ENCODE measurements at places on chromosomes 4 and X.

DNA sequence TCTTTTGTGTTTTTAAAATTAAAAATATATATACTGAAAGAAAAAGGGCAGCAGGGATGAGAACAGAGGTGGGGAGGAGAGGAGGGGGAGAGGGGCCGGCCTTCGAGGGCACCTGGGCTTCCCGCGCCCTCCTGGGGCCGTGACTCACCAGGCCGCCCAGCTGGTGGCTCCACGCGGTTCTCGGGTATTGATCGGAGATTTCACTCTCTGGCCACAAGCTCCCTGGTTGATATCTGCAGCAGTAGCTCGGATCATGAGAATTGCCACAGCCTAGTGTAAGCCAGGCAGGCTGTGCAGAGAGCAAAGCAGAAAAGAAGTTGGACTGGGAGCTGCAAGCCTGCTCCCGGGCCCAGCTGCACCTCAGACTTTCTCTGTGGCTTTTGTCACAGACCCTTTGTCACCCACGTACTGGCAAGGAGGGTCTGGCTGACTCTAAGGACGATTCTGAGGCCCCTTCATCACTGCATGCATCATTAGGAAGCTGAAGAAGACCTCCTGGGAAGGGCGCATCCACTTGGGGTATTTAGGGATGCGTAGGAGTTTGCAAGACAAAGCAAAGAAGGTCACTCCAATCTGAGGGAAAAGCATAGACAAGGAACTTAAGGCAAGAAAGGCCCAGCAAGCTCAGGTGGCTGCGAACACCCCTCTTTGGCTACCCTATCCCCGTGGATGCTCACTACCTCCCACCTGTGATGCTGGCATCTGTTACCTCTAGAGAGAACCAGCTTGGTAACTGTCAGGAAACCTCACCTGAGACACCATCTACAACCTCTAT is 71.7 kb downstream of the CPZ start:
- DNase-seq, result no peak

GRCh38 chr4:170875868-170876267 is 786.1 kb upstream of the AADAT start:
- DNase-seq, result no peak

GRCh38 chrX:14798805-14799397 is 74.0 kb downstream of the FANCB start:
- DNase-seq, result no peak

DNA sequence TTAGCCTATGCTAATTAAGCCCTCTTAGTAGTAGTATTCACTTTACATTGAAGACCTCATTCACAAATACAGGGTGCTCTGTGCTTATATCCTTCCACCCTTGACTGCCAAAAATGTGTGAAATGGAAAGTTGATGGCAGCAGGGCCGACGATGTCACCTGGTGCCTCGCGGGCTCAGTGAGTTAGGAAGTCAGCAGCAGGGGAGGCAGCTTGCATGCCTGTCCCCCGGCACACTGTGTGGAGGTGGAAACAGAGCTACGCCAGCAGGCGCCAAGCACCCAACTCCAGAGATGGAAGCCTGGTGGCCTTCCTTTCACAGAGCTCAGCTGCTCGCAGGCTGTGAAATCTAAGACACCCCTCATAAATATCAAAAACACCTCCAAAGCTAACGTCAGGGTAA is 8.4 kb downstream of the MSL3 start:
- DNase-seq, result no peak

GRCh38 chrX:44025555-44025954 is 52.4 kb upstream of the NDP start:
- DNase-seq, result peak; percentile 84

DNA sequence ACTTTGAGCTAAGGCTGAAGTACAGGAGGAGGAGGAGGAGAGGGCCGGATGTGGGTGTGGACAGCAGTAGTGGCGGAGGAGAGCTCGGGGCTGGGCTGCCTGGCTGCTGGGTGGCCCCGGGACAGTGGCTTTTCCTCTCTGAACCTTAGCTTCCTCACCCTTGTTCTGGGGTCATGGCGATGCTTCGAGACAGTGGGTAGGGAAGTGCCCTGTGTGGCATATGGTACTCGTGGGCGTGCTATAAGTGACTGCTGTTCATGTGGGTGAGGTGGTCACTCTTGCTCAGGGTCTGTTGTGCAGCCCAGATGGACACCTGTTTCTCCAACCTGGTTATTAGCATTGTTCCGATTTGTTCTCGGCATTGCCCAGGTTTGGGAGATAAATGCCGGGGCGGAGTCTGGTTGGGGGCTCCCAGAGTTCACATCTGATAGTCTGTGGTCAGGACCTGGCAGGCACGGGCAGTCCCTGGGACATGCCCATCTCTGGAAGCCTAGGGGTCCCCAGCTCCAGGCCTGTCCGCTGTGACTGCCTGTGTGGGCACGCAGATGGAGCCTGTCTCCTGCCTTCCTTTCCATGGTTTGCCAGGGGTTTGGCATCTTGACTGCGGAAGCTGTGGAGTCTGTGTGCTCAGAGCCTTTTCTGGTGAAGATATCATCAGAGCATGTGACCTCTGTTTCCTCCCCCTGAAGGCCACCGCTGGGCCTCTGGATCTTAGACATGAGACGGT is 4.9 kb upstream of the CPZ start:
- no peak for DNase-seq

- no peak for DNase-seq
Observed at GRCh38 chr4:90002441-90003062, 107.9 kb downstream of the MMRN1 start.

DNA sequence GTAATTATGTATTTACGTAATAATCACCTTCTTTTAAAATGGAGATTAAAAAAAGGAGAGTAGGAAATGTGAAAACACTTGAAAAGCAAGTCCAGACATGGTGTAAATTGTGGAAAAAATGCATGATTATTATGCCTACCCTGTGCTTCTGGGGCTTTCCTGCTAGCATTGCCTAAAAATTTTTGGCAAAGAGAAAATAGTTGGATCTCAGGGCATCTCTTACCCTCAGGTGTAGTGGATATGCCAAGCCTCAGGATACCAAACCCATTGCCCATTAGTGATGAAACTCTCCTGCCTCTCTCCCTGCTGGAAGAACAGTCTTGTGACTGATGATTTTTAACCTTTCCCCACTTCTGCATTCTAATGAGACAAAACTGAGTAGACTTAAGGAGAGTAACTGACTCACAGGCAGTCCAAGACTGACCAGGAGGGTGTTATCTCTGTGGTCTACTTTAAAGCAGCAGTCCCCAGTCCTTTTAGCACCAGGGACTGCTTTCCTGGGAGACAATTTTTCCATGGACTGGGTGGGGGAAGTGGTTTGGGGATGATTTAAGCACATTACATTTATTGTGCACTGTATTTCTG is 174.6 kb downstream of the ZNF330 start:
- peak; percentile 37 for DNase-seq

DNA sequence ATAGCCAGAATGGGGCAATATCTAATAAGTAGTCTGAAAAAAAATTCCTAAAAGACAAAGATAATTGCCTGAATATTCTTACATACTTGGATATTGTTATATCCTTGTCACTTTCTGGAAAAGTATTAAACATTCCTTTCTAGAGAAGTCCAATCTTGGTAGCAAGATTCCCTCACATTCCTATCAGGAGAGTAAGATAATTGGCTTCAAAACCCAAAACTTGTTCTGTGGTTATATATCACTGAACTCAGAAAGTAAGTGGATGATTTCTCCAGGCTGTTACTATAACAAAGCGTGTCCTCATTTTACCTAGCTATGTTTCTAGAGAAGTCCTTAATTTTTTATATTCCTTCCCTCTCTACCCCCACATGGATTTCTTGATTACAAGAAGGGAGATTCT is 46.0 kb upstream of the TEX13A start:
- DNase-seq, result no peak

GRCh38 chr4:3363411-3364141 is 70.8 kb downstream of the RGS12 start:
- no peak for DNase-seq

DNA sequence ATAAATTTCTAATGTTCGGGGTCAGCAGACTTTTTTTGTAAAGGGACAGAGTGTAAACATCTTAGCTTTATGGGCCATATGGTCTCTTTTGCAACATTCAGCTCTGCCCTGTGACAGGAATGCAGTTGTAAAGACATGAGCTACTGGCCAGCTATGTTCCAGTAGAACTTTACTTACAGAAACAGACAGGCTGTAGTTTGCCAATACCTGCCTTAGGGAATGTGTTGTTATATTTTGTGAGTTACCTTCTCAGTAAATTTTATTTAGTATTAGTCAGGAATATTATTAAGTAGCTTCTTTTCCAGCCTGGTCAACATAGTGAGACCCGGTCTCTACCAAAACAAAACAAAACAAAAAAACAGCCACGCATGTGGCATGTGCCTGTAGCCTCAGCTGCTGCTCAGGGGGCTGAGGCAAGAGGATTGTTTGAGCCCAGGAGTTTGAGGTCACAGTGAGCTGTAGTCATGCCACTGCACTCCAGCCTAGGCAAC is 48.7 kb downstream of the HTT start:
- DNase-seq, result no peak

- peak; percentile 20 for DNase-seq
Observed at GRCh38 chr4:75634951-75635350, 4.6 kb upstream of the CDKL2 start.

GRCh38 chr4:33029976-33030375 is 2309.8 kb downstream of the PCDH7 start:
- no peak for DNase-seq

- peak; percentile 36 for DNase-seq
Observed at GRCh38 chr4:169741569-169741968, 16.2 kb downstream of the HPF1 start.

DNA sequence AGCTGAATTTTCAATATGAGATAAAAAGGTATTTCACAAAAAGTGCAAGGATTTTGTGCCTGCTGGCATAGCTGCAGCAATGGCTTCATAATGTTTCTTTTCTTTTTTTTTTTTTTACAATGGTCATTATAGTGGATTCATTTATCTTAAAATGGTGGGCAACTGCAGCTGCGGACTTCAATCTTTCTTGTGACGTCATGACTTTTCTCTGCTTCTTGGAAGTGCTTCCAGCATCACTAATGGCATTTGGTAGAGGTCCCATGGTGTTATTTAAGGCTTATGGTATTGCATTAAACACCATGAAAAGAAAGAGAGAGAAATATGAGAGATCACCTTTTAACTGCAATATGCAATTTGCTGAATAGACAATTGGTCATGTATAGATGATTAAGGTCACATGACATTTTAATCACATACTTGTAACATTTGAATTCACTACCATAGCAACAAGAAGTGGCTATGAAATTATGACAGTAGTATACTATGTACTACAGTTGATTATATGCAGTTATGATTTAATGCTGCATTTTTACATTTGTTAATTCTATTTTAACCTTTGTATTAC is 684.0 kb upstream of the AADAT start:
- no peak for DNase-seq

GRCh38 chr4:140141210-140141835 is 12.7 kb downstream of the MAML3 start:
- DNase-seq, result no peak
